CD4-positive, alpha-beta T cell treated with Interleukin-21 for 1 hour (primary cell): ENCODE measurements at places on chromosomes 1 and 21.

- no peak for DNase-seq
Observed at GRCh38 chr1:41752514-41753170, 166.1 kb downstream of the HIVEP3 start.

DNA sequence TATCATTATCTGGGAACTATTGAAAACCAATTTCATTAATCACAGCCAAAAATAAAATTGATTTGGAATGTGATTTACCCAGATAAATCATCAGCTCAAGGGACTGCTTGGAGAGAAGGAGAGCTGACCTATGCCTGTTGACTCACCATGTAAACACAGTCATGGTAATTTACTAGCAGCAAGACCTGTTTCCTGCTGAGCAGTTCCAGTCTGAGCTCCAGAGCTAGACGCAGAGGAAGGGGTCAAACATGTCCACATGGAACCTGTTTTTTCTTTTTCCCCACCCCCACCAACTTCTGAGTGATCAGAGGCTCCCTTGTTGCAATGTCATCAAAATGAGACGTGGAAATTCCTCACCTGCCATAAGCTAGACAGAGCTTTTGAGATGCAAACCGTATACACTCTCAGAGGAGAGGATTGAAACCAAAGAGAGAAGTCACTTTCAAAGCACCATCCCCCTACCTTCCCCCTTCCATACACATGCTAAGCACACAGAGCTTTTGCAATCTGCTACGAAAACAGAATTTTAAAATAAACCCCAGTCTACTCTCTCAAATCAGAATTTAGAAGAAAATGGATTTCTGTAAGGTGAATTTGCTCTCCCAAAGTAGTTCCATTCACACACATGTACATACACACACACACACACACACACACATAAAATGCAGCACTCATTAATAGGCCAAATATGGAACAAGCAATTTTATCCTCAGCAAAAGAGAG is 55.9 kb upstream of the PTGFRN start:
- no peak for DNase-seq

DNA sequence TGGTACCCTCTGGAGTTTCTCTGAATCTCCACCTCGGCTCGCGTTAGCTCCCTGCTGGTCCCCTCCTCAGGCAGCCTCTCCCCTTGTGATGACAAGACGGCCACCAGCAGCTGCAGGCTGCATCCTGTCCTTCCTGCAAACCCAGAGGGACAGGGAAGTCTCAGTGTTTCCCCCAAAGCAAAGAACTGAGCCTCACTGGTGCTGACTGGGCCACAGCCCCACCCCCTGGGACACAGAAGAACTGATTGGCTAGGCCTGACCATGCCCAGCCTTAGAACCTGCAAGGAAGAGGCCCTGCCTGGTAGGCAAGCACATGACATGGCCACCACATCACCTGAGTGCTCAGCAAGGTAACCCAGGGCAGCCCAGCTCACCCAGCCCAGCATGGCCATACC is 34.6 kb downstream of the TMEM51 start:
- DNase-seq: no peak

DNA sequence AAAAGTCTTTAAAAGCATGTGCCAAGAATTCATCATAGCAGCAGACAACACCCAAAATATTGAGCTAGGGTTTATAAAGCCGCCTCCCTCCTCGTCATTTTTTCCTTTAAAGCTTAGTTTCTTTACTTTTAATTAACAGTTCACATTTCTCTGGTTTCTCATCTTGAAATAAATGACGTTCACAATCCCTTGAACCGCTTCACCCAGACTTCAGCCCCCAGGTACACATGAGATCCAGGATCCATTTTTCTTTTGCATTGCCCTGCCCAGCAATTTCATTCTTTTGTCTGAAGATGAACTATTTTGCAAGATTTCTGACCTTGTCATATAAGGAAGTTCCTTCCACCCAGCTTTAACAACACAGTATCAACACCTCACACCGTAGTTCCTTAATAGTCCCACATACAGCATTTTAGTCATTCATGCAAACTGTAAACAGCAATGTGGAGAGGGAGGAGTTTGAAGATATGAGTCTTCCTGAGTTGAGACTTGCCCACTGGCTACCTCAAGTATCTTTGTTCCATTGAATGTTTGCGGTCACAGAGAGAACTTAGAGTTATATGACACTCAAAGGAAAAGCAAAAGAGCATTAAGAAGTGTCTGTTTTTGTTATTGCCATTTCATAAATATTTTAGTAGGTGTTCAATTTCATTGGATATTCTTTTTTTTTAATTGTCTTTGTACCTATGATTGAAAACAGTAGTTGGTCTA is 35.3 kb upstream of the CACYBP start:
- peak; percentile 75 for DNase-seq

DNA sequence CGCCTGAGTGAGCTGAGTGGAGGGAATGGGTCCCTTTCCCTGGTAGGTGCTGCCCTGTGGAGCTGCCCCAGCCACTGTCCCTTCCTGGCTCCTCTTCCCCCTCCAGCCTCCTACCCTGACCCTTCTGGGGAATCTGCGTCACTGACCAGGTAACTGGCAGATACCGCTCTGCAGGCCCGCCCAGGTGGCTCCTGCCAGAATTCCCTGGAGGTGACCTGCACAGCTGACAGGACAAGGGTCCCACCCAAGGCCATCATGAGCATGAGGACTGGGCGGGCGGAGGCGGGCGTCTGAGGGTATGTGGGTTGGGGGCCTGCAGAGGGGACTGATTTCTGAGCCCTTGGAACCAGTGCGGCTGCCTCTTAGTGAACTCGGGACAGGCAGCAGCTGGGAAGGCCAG is 32.5 kb downstream of the DHRS3 start:
- no peak for DNase-seq

DNA sequence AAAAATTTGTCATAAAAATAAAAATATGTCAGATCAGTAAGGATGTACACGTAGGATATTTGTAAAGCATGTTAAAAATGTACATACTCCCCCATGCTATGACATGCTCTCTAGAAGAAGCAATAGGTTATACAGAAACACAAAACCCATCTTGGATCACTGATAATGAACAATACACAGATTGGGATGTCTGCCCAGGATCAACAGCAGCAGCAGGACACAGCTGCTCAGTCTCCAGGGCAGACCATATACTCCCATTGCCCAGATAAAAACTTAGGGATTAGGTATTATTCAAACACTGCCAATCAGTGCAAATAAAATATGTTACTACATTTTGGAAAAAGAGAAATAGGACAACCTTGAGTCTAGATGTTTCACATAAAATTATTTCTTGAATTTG is 39.0 kb downstream of the DAB1 start:
- no peak for DNase-seq

- DNase-seq: no peak
Observed at GRCh38 chr1:236869911-236870310, 74.8 kb downstream of the MTR start.

GRCh38 chr1:33337441-33337840 is 16.5 kb upstream of the A3GALT2 start:
- no peak for DNase-seq

DNA sequence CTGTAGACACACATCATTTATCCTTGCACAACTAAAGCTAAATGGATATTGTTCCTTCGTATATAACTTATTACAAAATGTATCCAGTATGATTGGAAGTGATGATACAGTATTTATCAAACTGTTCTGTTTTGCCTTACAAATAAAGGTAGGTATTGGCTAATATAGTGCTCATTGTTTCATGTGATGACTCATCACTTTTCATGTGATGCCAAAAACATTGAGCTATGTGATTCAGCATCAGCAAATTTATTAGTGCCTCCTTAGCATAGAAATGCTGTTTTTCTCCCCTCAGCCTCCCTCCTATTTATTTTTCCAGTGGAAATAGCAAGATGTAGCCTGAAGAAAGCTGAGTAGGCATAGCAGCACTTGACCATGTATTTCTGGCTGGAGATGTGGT is 228.6 kb upstream of the LYPLAL1 start:
- DNase-seq: no peak

DNA sequence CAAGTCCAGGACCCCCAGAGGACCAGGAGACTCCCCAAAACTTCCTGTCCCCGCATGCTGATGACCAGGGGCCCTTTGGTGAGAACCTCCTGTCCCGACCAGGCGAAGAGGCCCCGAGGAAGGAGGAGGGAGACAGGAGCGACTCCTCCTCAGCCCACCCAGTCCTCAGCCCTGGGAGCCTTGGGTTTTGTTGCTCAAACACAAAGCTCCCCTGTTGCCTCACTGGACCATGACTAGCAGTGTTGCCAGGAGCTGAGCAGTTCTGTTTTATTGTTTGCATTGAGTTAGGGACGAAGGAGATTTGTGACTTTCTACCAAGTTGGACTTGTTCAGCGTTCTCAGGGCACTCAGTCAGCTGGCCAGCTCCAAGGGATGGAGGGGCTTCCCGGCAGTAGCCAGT is 10.0 kb downstream of the UMODL1 start:
- no peak for DNase-seq
